ENCODE measurements at places on chromosomes 4 and X.

DNA sequence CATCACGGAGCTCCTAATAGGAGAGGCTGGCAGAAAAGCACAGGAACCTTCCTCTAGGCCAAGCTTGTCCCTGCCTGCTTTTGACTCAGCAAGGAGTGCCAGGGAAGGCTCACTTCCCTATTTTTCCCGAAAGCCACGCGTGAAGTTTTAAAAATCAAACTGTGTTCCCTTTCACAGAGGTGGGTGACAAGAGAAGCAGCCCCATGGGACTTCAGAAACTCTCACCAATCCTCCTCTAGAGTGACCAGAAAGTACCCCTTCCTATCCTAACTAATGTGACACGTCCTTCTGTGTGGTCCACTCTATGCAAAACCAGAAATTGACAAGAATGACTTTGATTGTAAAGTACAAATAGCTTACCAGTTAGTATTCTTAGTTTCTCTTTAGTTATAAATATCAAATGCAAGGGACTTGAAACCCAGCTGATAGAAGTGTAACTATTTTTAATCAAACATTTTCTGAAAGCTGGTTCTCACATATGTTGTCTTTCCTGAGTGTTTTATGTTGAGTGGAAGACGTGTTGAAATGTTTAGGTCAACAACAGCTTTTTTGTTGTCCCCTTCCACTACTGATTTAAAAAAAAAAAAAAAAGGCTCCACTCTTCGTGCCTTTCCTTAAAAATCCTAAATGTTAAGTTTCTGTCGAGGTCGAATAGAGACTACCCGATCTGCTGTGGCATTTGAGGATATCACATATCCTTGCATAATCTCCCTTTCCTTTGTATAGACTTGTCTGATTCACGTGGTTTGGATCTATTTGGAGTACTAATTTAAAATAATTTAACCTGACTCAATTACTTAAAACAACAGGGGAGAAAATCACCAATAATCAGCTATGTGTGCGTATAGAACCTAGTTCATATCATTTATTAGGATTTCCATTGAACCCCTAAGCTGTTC is 42.1 kb downstream of the NFKB1 start:
- no peak for DNase-seq

DNA sequence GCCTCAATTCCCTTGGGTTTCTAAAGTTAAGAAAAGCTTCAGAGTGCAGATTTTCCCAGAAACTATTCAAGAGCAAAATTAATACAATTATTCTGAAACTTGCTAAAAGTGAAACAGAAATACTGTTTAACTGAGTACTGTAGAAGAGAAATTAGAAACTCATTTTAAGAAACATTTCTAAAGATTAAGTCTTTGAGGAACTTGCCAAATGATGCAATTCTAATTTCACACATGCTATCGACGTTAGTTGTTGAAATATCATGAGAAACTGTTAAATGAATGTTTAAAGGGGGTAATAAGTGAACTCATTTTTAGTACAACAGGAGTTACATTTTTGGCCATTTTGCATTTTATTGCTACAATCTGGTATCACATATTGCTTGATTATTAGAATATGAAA is 125.3 kb upstream of the MAOA start:
- no peak for DNase-seq

DNA sequence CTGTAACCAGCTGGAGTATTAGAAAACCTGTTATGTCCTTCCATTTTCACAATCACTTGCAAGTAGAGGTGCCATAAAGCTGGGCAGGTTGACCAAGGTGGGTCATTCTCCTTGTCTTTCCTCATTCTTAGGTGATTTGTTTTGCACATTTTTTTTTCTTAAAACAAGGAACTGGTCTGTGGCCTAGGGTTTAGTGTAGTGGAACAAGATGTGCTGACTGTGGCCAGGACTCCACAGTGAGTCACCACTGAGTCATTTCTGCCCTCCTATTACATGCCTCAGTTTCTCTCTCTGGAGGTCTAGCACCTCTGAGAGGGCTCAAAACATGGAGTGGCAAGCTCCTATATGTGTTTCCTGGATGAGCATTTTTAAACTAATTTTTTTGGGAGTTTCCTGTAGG is 355.9 kb downstream of the GPM6A start:
- DNase-seq: no peak

- DNase-seq: no peak
These were observed 45.2 kb upstream of the HGFAC start for GRCh38 chr4:3396600-3396999.

- no peak for DNase-seq
These were observed 150.2 kb downstream of the RRAGB start for GRCh38 chrX:55867708-55868107.

DNA sequence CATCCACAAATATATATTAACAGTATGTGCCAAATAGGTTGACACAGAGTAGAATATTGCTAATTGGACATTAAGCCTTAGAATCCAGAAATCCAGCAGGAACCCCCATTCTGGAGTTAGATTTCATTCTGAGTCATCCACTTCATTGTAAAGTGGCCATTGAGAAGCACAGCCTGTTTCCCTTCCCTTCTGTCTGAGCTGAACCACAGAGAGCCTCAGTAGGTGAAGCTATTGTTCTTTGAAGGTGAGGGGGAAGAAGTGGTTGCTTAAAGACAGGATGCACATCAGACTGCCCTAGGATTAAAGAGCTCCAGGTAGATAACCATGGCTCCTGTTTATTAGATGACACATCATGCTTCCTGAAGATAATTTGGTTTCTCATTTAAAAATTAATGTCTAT is 30.6 kb upstream of the MCF2 start:
- DNase-seq: peak; percentile 53

DNA sequence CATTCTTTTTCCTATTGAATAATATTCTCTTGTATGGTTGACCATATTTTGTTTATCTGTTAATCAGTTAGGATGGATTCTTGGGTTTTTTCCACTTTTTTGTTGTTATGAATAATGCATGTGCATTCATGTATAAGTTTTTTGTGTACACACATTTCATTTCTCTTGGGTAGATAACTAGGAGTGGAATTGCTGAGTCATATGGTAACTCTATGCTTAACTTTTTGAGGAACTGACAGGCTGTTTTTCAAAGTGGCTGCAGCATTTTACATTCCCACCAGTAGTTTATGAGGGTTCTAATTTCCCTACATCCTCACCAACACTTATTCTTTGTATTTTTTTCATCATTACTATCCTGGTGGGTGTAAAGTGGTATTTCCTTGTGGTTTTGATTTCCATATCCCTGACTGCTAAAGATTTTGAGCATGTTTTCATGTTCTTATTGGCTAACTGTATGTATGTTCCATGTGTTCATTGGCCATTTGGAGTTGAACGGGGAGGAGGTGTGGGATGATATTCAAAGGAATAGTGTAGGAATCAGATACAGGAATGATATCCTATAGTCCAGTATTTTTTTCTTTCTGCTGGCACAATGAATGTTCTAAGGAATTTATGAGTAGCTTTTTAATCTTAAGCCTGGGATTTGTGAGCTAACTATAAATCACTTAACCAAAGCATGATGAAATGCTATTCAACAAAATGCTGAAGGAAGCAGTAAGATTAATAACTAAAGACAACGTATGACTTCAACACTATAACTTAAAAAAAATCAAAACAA is 114.3 kb downstream of the AMELX start:
- DNase-seq: peak; percentile 60

DNA sequence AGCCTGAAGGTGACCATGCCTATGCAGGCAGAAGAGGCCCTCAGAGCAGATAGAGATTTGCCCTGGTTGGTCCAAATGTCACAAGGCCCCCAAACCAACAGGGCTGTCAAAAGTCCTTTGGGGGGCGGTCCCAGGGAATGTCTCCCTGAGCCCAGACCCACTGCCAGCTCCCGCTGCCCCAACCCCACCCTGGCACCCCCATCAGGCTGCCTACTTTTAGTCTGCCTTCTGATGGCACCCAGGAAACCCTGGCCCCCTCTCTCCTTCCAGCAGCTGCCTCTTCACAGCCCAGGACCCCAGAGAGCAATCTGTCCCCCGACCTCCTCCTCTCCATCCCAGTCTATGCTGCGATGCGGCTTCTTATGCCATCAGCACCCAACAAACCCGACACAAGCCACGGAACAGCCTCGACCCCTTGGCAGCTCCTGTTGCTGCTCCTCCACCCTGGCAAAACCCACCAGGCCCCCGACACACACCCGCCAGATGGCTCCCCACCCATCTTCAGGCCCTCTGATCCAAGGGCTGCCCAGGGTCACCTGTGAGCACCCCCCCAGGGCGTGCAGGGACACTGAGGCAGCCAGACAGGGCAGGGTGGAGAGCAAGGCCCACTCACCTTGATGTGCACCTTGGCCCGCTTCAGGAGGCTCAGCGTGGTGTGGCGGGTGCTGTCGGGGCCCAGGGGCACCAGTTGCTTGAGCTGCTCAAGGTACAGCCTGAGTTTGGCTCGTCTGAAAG is 9.9 kb downstream of the MXD4 start:
- no peak for DNase-seq

DNA sequence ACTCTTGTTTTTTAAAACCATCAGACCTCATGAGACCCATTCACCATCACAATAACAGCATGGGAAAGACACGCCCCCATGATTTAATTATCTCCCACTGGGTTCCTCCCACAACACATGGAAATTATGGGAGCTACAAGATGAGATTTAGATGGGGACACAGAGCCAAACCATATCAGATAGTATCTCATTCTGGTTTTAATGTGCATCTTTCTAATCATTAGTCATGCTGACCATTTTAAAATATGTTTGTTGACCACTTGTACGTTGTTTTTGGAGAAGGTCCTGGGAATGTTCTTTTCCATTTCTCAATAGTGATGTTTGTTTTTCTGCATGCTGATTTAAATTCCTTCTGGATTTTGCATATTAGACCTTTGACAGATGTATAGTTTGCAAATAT is 119.0 kb downstream of the RTL3 start:
- no peak for DNase-seq

Measured in fibroblast of lung (primary cell).